ENCODE measurements at places on chromosomes 2 and 18. TPM values are rescaled to one million over a fixed set of nuclear protein-coding genes. Genes with fewer than 3 reads are reported as not detected.

The PLA2R1 gene
- polyA plus RNA-seq = 82.1 TPM

DNA sequence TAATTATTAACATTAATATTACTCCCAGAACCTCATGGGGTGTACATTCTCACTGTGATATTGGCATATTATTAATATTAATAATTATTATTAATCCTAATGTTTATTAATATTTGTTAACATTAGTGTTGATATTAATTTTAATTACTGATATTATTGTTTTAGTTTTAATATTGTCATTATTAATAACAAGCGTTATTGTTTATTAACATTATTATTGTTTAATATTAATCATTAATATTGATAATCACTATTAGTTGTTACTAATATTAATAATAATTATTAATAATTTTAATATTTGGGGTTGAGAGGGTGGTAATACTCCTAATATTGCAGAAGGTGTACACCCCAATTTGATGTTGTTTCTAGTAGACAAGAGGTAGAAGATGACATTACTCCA lies 193.1 kb upstream of the XIRP2 start:
- DNase-seq = no peak

The SP140 gene
- polyA plus RNA-seq = 1.8 TPM

The EVX2 gene
- not detected for polyA plus RNA-seq

DNA sequence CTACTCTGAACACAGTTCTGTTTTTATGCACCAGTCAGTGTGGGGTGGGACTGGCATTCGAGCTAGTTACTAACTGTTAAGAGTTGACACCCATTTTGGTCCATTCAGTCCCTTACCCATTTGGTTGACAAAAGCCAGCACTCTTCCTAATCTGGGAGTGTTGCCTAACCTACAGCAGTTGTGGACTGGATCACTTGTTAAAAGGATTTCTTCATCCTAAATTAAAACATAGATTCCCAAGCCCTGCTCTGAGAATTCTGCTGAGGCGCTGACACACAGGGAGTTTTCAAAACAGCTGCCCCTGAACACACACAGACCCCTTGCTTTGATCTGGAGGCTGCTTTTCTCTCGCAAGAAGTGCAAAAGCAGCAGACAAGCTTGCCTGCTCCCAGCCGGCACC lies 6.4 kb downstream of the TIMM21 start:
- DNase-seq = no peak

- no peak for DNase-seq
Measured at GRCh38 chr2:218418717-218419458, at the start of gene VIL1. Gene VIL1 (plus strand): TSS chr2:218419123. CDS start chr2:218423779, 4,656 bp downstream.

The SLC9A4 gene
- polyA plus RNA-seq = 8.2 TPM

DNA sequence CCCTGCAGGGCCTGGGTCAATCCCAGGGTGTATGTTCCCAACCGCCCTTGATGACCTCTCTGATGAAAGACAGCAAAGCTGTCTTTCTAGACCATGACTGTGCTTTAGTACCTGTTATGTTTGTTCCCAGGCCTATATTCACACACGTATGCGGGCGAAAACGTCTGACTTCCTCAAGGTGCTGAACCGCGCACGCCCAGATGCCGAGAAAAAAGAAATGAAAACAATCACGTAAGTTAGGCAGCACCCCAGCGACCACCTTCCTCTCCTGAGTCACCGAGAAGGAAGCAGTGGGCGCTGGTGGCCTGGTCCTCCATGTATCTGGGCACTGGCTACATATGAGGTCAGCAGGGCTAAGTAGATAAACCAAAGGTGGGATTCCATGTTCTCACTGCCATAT lies 11.1 kb upstream of the GPBAR1 start:
- no peak for DNase-seq

DNA sequence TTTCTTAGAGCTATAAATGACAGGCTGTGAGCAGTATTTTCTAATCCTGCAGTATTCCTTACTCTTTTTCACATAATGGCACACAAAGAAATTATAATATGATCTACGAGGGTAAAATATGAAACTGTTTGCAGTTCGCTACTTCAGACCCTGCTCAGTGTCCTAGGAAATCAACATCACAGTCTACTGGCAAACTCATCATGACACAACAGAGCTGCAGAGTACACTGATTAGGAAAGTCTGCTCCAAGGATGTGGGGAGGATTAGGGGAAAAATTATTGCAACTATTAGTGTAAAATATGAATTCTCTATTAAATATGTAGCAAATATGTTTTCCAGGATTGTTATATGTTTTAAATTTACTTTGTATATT lies 149.2 kb upstream of the REG3G start:
- no peak for DNase-seq

DNA sequence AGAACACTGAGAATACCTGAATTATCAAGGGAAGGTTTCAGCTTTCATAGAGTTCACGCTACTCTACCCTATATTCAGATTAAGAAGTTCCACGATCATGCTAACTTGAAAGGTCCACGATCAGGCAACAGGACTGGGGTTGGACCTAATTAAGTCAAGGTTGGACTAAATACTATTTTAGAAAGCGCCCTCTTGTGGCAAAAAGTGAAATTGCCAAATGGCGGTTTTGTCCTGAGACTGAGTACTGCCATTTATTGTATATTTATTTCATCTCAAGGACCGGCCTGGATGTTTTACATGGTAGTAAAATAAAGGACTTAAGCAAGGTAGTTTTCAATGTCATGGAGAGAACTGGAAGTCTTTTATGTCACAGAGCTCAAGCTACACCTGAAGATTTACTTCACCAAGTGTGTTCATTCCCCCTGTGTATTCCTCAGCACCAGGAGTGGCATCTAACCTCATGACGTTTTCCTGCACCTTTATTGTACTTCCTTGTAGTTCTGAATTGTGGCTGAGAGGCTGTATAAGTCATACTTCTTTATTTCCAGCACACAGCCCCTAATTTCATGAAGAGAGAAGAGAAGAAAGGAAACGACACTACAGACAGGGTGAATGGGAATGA lies 56.8 kb downstream of the SRD5A2 start:
- DNase-seq = no peak
